ENCODE measurements at places on chromosomes 11 and 22.

DNA sequence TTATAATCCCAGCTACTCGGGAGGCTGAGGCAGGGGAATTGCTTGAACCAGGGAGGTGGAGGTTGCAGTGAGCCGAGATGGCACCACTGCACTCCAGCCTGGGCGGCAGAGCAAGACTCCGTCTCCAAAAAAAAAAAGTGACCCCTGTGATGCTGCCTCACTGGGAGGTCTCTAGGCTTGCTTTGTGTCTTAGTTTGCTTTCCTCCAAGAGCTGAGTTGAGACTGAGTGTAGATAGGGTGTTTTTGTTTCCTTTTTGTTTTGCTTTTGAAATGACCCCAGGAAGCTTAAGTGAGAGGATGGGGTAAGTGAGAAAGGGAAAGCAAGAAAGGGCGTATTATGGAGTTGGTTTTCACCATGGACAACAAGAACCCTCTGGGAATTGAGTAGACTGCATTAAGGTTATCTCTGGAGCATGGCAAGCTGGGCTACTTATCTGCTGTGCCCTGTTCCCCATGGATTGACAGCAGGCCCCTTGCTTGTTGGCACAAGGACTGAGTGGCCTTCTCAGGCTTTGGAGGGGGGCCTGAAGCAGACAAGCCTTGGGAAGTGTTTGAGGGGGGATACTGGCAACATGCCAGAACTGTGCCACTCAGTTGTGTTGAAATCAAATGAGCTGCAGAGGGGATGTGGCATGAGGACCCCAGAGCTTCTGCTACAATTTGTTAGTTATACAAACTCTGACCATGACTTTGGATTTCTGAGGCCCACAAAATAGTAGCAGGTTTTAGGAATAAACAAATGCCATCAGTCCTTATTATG is 300.6 kb upstream of the C11orf87 start:
- DNase-seq = no peak

DNA sequence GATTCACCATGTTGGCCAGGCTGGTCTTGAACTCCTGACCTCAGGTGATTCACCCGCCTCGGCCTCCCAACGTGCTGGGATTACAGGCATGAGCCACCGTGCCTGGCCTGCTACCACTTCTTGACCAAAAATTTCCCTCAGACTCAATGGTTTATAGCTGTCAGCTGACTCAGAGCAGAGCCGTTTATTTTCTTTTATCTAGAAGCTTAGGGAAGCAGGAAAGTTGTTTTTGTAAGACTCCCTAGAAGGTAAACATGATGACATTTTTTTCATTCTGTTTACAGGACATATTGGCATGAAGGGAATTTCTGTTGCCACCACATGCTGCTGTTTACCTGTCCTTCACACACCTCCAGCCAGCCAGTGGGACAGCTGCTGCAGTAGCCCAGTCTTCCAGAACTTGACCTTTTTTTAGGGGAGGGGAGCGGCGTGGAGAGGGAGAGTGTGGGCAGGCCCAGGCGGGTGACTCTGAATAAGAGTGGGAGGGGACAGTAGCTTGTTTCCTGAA is 56.1 kb upstream of the PTPRJ start:
- no peak for DNase-seq

DNA sequence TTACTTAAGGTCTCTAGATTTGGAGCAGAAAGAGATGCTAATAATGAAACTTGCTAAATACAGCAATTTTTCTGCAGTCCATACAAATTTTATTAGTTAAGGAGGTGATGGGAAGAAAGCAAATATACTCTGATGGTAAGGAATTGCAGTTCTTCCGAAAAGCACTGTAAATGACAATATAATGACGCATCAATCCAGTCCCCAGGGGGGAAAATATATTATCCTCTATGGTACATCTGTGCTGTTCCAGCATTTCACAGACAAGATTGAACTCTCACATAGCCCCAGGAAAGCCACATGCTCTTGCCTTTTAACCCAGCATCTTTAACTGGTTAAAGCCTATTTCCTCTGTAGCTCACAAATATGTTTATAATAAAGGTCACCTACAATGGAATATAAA is 416.6 kb upstream of the CCDC90B start:
- no peak for DNase-seq

DNA sequence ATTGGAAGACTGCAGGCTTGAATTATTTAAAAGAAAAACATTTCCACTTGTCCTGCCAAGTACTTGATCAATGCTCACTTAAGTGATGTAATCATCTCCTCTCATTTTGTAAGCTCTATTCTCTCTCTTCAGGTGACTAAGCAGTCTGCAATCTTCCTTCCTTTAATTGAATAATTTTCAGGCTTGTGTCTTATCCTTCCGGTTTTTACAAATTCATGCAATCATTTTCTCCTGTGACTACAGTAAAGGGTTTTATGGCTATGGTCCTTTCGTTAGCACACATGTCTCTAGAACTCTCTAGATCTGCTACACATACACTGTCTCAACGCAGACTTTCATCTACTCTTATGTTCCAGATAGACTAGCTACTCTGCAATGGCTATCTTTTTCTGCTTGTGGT is 12.6 kb upstream of the UPB1 start:
- DNase-seq = no peak

- DNase-seq = no peak
Measured at GRCh38 chr11:123235656-123236261, 40.7 kb upstream of the CLMP start.

DNA sequence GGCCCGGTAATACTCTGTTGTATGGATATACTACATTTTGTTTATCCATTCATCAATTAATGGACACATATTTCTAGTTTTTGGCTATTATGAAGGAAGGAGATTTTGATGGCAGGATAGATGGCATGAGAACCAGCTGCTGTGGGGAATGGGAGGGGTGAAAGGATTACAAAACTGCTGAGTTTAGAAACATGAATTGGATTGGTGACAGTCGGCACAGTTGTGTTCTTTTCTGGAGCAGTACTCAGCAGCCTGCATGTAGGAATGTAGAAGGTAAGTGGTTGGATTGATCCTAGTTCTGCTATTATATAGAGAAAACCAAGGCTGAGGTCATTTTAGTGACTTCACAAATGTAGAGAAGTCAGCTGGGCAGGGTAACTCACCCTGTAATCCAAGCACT is 7.1 kb downstream of the PAAF1 start:
- no peak for DNase-seq

DNA sequence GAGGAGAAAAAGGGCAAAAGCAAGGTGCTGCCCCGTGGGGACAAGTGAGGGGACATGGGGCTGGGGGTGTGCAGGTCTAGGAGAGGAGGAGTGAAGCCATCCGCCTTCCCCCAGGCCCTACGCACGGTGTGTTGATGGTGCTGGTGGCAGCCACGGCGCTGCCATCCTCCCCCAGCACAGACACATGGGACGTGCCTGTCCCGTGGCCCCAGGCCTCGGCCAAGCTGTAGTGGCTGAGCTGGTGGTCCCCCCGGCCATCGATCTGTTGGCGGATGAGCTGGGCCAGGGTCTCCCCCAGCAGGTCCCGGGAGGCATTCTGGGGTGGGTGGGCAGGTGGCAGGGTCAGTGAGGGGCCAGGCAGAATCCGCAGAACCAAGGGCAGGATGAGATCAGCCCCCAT is 18.9 kb downstream of the GGT5 start:
- DNase-seq = no peak

DNA sequence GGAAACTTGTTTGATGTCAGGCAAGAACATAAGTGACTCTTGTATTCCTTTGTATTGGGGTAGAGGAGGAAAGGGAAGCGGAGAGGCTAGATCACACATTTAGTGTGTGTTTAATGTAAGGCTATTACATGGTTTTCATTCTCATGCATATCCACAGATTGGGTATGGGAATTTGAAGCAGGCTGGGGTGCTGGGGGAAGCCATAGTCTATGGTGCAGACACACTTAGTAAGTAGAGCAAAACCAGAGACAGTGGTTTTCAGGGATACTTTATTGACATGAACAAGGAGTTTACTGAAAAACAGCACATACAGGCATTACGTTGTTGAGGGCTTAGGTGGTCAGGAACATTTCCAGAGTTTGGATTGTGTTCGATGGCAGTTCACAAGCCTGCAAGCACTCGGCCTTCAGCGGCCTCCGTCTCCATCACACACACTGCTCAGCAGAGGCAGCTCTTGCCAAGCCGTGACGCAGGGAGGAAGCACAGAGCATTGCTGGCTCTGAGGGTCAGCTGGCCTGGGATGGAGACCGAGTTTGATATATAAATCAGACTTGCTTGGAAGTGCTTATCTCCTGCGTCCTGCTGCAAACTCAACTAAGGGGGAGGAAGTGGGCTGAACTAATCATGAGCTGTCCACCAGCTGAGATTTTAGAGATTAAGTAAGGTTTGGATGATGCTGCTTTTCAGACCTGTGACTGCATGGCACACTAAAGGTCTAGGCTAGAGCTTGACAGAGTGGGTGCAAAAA is 25.3 kb downstream of the SCN3B start:
- DNase-seq = no peak

DNA sequence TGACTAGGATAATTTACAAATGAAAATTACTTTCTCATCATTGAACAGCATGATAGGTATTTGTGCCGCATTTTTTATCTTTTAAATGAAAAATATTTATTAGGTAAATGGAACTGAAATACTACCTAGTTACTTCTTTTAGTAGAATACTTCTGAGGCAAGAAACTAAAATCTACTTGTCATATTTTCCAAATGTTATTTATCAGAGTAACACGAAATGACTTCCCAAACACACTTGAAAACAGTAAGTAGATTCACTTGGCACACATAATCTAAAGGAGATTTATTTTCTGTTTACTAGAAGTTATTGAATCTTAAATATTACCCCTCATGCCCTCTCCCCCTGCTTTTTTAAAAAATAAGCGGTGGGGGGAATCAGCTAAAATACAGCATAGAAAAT is 2.3 kb downstream of the QSER1 start:
- DNase-seq = no peak

- no peak for DNase-seq
Measured at GRCh38 chr11:126633330-126633729, 277.8 kb downstream of the ST3GAL4 start.

DNA sequence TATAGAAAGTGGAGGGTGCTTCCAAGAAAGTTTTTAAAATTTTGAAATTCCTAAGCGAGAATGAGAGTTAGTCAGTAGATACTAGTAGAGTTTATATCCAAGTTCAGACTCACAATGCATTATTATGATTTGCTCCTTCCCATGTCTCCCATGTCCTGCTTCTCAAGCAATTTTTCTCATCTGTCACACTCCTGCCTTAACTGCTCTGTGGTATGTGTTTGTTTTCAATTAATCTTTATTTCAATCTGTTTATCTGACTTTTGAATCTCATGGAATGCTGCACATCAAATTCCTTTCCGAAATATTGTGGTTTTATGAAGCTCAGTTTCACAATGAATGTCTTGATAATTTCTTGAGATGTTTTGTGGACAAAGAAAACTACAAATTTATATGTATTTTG is 18.1 kb downstream of the THY1 start:
- DNase-seq = no peak

DNA sequence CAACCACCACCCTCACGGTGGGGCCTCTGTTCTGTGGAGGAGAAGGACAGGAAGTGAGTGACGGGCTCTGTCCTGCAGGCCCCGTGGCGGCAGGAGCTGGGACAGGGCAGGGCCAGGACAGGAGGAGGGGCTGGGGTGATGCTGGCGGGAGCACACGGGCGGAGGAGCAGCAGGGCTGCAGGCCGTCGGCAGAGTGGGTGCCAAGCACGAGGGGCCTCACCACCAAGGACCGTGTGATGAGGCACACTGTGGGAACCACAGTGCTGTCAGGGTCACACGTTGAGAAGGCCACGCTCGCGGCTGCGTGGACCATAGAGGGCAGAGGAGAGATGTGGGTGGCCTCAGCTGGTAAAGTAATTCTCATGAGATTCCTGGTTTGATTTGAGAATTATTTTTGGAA is 8.5 kb downstream of the SCO2 start:
- DNase-seq = no peak

- no peak for DNase-seq
Measured at GRCh38 chr11:34280945-34281872, 76.6 kb downstream of the ABTB2 start.

DNA sequence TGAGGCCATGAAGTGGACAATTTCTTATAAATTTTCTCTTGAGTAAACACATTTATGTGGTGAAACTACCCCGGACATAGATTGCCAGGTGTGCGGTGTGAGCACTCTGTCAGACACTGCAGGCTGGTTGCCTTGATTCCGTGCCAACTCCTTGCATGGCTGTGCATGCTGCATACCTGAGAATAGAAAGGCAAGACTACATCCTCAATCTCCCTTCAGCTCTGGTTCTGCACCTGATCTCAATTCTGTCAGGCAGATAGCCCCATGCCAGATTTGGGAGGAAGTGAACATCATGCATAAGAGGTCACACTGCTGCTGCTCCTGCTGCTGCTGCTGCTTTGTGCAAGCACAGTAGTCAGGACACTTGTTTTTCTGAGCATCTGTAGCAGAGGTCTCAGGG is 42.5 kb upstream of the DEUP1 start:
- DNase-seq = no peak

DNA sequence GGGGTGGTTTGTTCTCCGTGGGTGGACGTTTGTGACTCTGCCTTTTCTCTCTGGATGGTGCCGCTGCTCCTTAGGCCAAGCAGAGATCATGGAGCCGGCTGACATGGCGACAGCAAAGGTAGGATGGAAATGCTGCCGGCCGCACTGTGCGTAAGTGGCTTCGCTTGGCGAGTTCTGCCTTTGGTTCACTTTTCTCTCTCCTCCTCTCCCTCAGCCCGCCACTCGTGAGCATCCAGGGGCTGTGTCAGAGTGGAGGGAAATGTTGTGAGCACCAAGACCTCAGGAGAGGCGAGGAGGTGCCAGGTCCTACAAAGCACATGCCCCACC is 80.5 kb downstream of the GRAMD1B start:
- DNase-seq = no peak

- DNase-seq = no peak
Measured at GRCh38 chr11:83909579-83910534, 623.7 kb upstream of the CCDC90B start.

- no peak for DNase-seq
Measured at GRCh38 chr11:79026803-79027445, 413.9 kb downstream of the TENM4 start.

GRCh38 chr11:115284773-115285172 is 219.4 kb downstream of the CADM1 start:
- DNase-seq = no peak

- no peak for DNase-seq
Measured at GRCh38 chr22:49530671-49531367, 296.9 kb downstream of the BRD1 start.

DNA sequence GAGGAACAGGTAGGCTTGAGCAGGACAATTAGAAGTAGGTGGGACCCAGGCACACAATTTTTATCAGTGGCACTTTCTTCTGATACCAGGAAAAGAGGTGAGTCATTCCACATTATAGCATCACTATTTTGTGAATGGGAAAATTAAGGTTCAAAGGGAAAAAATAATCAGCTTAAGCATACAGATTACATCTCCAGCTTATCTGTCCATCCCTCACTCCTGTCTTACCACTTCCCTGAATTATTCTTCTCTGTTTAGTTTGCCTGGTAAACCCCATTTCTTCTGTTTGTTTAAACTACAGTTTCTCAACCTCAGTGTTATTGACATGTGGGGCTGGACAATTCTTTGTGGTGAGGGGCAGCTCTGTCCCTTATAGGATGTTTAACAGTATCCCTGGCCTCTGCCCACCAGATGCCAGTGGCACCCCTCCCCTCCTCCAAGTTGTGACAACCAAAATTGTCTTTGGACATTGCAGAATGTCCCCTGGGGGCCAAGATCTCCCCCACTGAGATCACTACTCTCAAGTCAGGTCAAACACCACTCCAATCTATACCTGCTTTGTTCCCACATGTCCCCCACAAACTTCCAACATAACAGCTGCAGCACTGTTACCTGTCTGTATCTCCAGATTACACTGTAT is 8.5 kb upstream of the XBP1 start:
- DNase-seq = no peak

All from activated T-cell treated with anti-CD3 and anti-CD28 coated beads, Interleukin-2, amount 50 U/mL, for 1 hour (primary cell).